ENCODE measurements at places on chromosomes 2 and 18.

DNA sequence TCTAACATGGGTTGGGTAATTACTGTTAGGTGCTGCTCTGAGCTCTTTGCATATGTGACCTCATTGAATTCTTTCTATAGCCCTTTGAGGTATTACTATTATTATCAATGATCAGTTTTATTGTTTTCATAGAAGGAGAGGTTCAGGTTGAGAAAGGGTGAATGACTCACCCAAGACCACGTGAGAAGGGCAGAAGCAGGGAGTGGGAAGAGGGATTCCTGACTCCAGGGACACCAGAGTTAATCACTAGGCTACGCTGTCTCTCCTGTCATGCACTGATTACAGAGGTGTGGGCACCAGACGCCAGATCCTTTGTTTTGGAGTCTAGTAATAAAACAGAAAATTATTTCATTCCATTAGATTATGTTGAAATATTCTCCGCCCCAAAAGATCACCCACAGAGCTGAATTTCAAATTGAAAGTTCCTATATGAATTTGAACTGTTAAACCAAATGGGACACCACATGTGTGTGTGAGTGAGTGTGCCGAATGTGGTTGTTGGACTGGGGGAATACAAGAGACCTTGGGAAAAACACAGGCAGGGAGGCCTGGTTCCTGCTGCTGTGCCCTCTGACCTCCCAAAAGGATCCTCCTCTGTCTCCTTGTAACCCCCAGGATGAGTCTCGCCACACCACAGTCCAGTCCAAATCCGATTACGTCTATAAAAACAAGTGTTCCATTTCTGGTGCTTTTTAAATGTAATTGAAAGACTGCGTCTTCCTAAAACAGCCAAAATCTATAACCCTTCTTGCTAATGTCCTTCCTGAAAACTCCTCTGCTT, 215.4 kb downstream of the ZNF521 start:
- DNase-seq: no peak

GRCh38 chr18:3720159-3720558, 270.2 kb downstream of the TGIF1 start:
- peak; percentile 54 for DNase-seq

GRCh38 chr2:219405451-219405850, 12.7 kb upstream of the DES start:
- DNase-seq: no peak

- peak; percentile 93 for DNase-seq
These were observed 76.0 kb upstream of the DSG1 start for GRCh38 chr18:31241900-31242409.

GRCh38 chr2:217118559-217119284, 258.9 kb upstream of the TNP1 start:
- DNase-seq: no peak

GRCh38 chr2:174678395-174678794, 80.8 kb upstream of the WIPF1 start:
- no peak for DNase-seq

GRCh38 chr2:229037621-229038020, 233.5 kb downstream of the PID1 start:
- no peak for DNase-seq

GRCh38 chr2:217707131-217707611, 295.6 kb downstream of the TNS1 start:
- DNase-seq: peak; percentile 12

DNA sequence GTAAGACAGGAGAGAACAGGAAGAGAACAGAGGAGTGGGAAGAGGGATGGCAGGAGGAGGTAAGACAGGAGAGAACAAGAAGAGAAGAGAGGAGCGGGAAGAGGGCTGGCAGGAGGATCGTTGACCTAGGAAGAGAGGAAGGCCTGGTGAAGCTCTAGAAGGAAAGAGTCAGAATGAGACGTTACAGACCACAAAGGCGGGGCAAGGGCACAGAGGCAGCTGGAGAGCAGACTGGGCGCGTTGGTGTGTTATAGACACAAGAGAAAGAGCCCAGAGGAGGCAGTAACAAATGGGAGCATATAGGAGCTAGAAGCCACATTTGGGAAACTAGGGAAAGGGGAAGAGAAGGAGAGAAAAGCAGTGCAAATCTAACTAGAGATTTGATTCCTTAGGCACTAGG, 26.6 kb downstream of the PTRHD1 start:
- no peak for DNase-seq

- DNase-seq: no peak
These were observed 98.1 kb upstream of the YPEL5 start for GRCh38 chr2:30048636-30049175.

DNA sequence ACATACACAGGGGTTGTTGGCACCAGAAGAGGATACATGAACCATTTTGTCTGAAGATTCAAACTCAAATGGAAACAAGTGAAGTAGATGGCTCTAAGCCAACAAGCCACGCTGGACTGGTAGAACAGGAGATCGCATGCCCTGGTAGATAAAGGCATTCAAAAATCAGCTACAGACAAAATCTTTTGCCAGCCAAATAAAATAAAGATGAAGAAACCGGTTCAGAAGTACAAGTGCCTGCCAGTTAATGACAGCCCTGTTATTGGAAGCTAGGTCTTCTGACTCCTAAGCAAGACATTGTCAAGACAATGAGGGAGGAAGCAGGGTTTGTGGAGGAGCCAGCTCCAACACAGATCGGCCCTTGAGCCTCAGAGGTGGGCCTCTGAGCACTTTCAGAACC, 52.3 kb downstream of the EHD3 start:
- DNase-seq: no peak

DNA sequence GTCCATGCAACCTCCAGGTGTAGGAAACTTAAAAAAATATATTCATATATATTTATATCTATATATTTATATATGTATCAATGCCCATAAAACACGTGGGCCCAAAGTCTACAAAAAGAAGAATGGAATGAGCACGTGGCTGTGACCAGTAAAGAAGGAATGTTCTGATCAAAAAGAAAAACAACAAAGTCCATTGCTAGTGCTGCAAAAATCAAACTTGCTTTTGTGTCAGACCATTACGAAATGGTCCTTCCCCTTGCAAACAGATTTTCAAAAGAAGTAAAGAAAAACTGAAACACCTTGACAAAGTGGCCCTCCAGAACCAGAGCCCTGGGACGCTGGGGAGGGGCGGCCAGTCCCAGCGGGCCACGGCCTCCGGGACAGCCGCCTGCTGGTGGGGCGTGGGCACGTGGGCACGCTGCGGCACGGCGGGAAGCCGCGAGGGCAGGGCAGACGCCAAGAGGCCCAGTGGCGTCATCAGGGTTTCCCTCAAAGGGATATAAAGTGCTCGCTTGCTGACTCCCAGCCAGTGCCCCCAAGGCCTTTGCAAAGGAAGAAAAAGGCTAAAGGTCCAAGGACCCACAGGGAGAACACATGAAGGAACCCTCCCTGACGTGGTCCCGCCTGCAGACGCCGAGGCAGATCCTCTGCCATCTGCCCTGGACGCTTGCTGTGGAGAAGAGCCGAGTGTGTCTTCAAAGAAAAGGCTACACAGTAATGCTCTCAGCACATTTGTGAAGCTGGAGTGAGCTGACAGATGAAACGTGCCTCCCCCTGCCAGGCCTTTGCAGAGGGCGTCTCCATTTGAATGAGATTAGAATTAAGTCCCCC, 201.8 kb downstream of the TWIST2 start:
- DNase-seq: no peak

DNA sequence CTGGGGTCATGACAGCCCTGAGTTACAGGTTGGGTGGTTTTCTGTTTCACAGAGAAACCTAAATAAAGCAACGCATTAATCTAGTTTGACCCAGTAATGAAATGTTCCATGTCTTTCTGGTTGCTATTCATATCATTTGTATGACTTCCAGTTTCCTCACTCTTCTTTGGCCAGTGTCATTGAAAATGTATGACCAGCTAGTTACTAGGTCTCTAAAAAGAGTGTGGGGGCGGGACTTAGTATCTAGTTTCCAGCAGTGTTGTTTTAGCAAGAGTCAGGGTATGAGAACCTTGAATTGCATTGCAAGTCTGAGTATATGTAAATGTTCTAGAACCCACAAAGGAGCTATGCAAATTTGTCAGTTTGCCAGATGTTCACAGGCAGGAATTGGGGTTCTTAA, 47.7 kb downstream of the SLC9A2 start:
- no peak for DNase-seq

DNA sequence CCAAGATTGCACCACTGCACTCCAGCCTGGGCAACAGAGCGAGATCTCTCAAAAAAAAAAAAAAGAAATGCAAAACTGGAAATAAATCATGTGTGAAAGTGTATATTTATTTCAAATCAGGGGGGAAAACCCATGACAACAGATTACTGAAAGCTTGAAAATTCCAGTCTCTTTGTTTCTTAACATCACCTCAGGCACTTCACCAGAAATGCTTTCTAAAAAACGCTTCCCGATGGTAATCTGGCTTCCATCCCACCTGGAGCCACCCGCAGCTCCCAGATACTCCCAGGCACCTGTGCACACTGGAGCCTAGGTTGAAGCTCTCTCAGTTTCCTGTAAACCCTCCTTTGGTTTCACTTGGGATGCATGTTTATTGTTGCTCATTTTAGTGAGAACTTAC, 7.2 kb upstream of the ITGB6 start:
- no peak for DNase-seq

DNA sequence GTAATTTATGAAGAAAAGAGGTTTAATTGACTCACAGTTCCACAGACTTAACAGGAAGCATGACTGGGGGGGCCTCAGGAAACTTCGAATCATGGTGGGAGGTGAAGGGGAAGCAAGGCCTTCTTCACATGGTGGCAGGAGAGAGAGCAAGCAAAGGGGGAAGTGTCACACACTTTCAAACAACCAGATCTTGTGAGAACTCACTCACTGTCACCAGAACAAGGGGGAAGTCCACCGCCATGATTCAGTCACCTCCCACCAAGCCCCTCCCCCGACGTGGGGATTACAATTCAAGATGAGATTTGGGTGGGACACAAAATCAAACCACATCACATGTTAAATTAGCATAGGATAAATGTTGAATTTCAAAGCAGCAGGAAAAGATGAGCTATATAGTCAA, 56.2 kb downstream of the STRADB start:
- DNase-seq: no peak

DNA sequence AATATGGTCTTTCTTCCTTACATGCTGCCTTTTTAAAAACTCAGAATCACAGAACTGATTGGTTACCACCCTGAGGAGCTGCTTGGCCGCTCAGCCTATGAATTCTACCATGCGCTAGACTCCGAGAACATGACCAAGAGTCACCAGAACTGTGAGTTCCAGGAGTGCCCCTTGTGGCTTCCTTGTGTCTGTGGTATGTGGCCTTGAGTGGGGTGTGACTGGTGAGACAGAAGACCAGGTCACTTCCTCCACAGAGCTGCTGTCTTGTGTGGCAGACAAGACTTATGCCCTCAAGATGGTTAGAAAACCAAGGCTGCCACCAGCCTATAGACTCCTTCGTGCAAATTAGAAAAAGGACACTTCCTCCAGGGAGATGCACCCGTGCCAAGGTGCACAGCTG, 72.6 kb downstream of the EPAS1 start:
- DNase-seq: no peak

GRCh38 chr18:40608226-40608625, 1346.8 kb upstream of the PIK3C3 start:
- DNase-seq: no peak

DNA sequence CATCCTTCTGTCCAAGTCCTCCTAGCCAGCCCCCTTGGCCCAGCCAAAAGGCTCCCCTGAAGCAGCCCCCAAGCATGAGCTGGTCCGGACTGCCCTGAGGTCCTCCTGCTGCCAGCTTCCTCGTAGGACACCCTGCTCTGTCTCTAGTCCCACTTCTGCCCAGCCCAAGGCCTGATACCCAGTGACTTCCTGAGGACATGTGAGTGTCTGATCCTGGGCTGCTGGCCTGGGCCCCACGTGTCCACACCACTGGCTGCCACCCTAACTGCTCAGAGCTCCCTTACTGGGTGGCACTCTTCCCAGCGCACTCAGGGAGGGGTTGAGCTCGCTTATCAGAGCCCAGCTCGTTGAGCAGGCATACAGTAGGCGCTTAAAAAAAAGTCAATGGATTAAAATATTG, 34.4 kb upstream of the PDIA6 start:
- DNase-seq: no peak

GRCh38 chr2:214066862-214067261, 344.0 kb upstream of the VWC2L start:
- no peak for DNase-seq

DNA sequence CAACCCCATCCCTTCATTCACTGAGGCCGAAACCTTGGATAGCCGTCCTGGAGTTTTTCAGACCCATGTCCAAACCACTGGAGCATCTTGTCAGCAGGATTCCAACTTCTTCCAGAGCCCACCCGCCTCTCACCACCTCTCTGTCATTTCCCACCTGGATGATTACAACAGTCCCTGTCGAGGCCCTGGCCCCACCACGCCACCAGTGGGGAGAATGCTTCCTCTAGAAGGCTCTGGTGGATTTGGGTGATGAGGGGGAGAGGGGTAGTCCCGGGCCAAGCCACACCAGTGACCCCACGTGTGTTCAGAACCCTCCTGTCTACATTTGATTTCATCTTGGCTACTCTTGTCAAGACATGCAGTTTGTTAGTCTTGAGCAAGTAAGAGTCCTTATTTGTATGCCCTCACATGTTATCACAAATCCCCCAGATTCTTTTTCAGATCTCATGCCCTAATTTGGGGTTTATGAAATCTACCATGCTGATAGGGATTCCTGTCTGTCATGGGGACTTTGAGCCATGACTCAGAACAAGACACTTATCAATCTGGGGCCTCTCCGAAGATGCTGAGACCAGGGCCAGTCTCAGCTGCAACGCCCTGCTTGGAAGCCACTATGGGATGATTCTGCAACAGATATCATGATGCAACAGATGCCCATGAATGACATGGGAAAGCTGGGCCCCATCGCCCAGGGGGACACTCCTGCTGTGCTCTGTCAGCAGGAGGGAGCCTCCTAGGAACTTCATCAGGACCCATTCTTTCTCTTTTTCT, 186.1 kb downstream of the ZFP36L2 start:
- no peak for DNase-seq

DNA sequence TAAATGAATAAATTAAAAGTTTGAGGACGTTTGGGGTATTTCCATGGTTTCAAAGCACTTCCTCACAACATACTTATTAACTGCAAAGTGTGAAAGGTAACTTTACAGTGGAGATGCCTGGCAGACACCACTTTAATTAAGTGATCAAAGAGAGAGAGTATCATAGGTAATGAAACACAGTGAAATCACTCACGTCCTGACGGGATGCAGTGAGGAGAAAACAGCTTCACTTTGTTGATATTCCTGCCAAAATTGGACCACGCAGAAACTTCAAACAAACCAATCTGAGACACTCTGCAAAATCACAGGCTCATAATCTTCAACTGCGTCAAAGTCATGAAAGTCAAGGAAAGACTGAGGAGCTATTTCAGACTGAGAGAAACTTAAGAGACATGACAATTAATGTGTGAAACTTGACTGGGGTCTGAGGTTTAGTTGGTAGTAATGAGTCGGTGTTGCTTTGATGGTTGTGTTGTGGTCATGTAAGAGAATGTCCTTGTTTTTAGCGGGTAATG, 66.0 kb upstream of the ITGB6 start:
- DNase-seq: no peak

- no peak for DNase-seq
These were observed 36.5 kb upstream of the CYTIP start for GRCh38 chr2:157480182-157480961.

Data from HT-29 (cell line).